Activated naive CD4-positive, alpha-beta T cell treated with anti-CD3 and anti-CD28 coated beads, Interleukin-2, amount 10 ng/mL, durations not matched to agents 5 hours and 36 hours (primary cell): ENCODE measurements at places on chromosomes 11 and 22. TPM values are rescaled to one million over a fixed set of nuclear protein-coding genes. Genes with fewer than 3 reads are reported as not detected.

Gene SCN4B
- not detected for total RNA-seq

Gene ACR
- not detected for total RNA-seq

Gene OR51B5
- total RNA-seq: not detected

Gene CLCF1
- total RNA-seq: 0.60 TPM

Gene CHADL
- 0.34 TPM for total RNA-seq

Gene GSTT2B
- total RNA-seq: not detected

Gene PLAAT3
- total RNA-seq: 2.7 TPM

Gene MS4A7
- total RNA-seq: not detected

Gene TRIM29
- not detected for total RNA-seq

Gene NXPE4
- total RNA-seq: not detected

Gene CARNS1
- total RNA-seq: 1.1 TPM

Gene MS4A6E
- not detected for total RNA-seq

Gene GGT5
- not detected for total RNA-seq

Gene ZDHHC24
- 17.0 TPM for total RNA-seq

Gene GALNT18
- 0.99 TPM for total RNA-seq

Gene LARGE1
- 0.60 TPM for total RNA-seq

Gene BATF2
- 0.19 TPM for total RNA-seq

Gene HPX
- not detected for total RNA-seq

Gene ADORA2A
- total RNA-seq: 36.5 TPM

Gene MB
- not detected for total RNA-seq

Gene ZNHIT2
- total RNA-seq: 7.7 TPM

Gene TBCEL
- total RNA-seq: 14.8 TPM

Gene BACE1-AS
- total RNA-seq: 6.0 TPM

Gene APOL5
- not detected for total RNA-seq

Gene CCDC81
- 0.51 TPM for total RNA-seq

Gene KCNC1
- not detected for total RNA-seq

Gene TNNI2
- total RNA-seq: not detected

Gene PSMA1
- 194 TPM for total RNA-seq

Gene ZNF280B
- total RNA-seq: 1.9 TPM

Gene IL10RA
- 156 TPM for total RNA-seq

Gene ARHGAP20
- not detected for total RNA-seq

Gene NOL12
- total RNA-seq: 44.2 TPM

Gene KDM4E
- not detected for total RNA-seq

Gene C11orf97
- not detected for total RNA-seq

Gene PRRG4
- total RNA-seq: 0.13 TPM

Gene NPAS4
- total RNA-seq: 0.05 TPM

Gene HOATZ
- total RNA-seq: not detected

Gene OR51V1
- not detected for total RNA-seq
